ENCODE measurements at places on chromosomes 4 and X. TPM values are rescaled to one million over a fixed set of nuclear protein-coding genes. Genes with fewer than 3 reads are reported as not detected.
A peak's percentile ranks its signal among the peaks of the same experiment; 100 is the strongest.

WAS gene
- 0.82 TPM for total RNA-seq

TEX13B gene
- total RNA-seq = not detected

HAND2 gene
- 8.3 TPM for total RNA-seq

DNA sequence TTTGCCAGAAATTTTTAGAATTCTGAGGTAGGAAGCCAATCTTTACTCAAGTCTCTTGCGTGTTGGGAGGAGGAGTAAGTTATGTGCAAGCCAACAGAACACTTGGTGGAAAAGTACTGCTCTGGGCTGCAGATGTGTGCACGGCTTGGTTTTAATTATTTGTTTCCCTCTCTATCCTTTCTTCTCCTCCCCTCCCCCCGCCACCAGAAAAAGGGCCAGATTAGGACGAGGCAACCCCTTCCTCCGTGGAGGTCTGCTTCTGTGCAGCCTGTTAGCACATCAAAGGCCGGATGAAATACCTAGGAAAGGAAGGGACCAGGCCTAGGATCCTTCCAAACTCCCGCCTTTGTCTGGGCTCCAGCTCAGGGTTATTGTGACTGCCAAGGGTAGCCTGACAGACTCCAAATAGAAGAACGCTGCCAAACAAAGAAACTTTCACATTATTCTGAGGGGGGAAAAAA lies 1.0 kb upstream of the PGRMC1 start:
- no peak for DNase-seq
- H3K27ac ChIP-seq = peak overlapping the region; percentile 84
- H3K36me3 ChIP-seq = peaks cover 13% of the 10 kb centered on the region
- H3K4me3 ChIP-seq = peak overlapping the region; percentile 93
- peaks cover 18% of the 10 kb centered on the region for H3K4me1 ChIP-seq
- no peaks in the 10 kb centered on the region for H3K27me3 ChIP-seq

DNA sequence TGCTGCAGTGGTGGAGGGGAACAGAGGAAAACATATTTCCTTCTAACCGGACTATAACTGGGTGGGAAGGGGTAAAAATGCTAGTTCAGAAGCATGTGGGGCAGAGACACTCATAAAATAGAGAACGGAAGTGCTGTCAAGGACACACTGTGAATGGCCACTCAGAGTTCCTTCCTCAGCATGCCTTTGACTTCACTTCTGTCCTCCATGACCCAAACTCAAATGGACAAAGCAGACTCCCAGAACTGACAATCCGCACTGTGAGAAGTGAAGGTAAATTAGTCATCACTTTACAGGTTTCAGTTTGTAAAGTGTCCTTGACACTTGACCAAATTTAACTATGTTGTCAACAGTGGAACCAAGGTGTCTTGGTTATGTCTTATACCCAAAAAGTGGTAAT lies 30.2 kb upstream of the ELF2 start:
- no peaks in the 10 kb centered on the region for H3K36me3 ChIP-seq
- no peak overlapping the region for H3K27ac ChIP-seq
- H3K4me3 ChIP-seq = no peak overlapping the region
- no peaks in the 10 kb centered on the region for H3K4me1 ChIP-seq
- DNase-seq = no peak

DNA sequence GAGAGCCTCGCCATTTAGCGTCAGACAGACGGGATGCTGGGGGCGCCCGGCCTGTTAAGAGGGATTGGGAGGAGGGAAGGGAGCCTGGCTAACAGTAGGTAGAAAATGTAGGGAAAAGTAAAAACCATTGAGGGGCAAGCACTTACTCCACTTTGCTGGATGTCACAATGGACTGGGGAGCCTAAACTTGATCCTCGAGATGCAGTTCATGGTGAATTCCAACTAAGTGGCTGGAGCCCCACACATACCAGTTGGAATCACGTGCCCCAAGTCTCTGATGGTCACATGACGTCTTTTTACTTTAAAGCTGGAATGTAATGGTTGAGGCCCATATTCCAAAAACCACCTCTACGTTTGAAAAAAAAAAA lies 1.5 kb downstream of the PLS3 start:
- H3K4me3 ChIP-seq = peak overlapping the region; percentile 99
- H3K36me3 ChIP-seq = peaks cover 19% of the 10 kb centered on the region
- DNase-seq = no peak
- peaks cover 45% of the 10 kb centered on the region for H3K4me1 ChIP-seq
- H3K27ac ChIP-seq = peak overlapping the region; percentile 99
- H3K27me3 ChIP-seq = no peaks in the 10 kb centered on the region
